Effector CD4-positive, alpha-beta T cell (primary cell): ENCODE measurements at places on chromosomes 12 and 14.

- DNase-seq, result no peak
These were observed 22.1 kb downstream of the FAIM2 start for GRCh38 chr12:49881415-49882247.

DNA sequence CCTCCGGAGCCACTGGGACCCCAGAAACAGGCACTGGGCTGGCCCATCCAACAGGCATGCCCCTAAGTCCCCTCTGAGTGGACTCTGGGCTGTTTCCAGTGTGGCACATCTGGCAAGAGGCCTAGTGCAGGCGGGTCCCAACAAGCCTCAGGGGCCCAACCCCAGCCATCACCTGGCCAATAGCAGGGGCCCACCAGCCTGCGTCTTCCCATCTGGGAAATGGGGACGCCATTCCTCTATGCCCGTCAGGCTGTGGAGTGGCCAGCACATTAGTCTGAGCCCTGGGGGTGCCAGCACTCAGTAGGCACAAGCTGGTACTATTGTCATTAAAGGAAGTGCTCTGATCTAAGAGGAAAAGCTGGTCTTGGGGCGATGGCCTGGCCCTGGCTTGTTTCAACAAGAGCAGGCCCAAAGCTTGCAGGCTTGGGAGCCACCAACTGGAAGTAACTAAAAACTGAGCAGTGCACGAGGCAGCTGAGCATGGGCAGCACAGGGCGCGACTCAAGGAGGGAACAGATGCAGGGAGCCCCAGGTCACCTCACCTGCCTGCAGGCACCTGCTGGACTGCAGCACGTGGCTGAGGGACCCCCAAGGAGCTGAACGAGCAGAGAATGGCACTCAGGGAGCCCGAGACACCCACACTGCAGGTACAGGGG is 8.4 kb downstream of the DEGS2 start:
- DNase-seq, result no peak

DNA sequence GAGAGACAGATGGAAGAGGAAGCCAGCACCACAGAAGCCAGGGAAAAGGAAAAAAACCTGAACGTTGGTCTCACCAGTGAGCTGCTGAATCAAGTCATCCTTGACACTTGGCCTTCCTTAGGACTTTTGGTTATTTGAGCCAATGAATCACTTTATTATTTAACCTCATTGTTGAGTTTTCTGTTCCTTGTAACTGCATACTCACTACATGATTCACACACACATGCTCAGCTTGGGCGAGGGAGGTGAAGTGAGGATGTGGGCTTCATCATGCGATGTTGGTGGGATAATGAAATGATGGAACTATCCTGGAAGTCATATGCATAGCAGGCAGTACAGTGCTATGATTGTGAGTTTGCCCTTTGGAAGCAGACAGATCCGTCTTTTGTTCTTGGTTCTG is 40.6 kb upstream of the RPH3A start:
- DNase-seq, result no peak

DNA sequence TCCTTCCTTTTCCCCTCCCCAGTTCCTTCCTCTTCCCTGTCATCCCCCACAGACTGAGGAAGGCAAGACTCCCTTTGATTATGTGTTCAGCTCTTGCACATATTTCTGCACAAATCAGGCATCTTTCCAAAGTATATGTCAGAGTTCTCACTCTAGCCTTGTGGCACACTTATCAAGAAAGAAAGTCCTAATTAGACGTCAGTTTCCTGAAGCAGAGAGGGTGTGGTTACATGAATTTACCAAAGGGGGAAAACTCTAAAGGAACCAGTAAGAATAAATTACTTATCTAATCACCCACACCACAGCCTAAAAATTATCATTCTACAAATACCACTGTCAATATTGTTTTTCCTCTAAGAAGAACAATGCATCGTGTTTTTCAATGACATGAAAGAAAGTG is 120.7 kb upstream of the GRIP1 start:
- no peak for DNase-seq

DNA sequence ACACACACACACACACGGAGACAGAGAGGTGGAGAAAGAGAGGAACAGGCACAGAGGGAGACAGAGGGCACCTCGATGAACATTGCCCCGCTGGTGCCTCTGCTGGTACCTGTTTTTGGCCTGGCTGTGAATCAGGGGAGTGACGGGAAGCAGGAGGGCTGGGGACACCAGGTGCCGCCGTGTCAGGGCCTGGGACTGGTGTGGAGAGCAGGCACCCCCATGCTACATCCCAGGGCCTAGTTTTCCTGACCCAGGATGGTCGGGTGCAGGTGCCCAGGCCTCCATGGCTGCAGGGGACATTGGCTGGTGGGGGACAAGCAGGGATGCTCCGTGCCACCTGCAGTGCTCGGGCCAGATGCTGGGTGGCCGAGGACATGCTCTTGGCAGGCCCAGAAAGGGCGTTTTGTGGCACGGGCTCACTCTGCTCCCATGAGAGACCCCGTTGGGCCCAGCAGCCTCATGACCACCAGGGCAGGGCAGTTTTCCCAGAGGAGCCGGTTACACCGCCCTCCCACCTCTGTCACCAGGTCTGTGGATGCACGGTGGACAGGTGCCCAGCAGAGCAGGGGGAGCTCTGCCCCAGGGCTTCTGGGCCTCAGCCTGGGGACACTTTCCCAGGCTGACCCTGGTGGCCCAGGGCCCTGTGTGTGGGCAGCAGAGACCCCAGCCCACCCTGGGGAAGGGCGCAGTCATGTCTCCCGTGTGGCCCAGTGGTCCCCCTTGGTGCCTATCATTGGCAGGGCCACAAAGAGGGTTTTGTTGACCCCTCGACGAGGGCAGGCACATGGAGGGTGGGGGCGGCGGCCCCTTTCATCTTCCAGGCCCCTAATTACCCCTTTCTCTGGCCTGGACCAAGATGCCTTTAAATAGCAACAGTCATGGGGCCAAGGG is 207.5 kb upstream of the RTL1 start:
- no peak for DNase-seq

GRCh38 chr12:104163631-104164030 is 25.6 kb upstream of the NFYB start:
- DNase-seq, result no peak

GRCh38 chr12:65364046-65364445 is 85.6 kb downstream of the MSRB3 start:
- DNase-seq, result no peak
